ENCODE measurements at places on chromosomes 6 and 20.
A peak's percentile ranks its signal among the peaks of the same experiment; 100 is the strongest.

- DNase-seq = no peak
Measured at GRCh38 chr6:39055661-39056060, 7.1 kb downstream of the GLP1R start.

- DNase-seq = no peak
Measured at GRCh38 chr20:50049442-50050026, 63.4 kb downstream of the UBE2V1 start.

DNA sequence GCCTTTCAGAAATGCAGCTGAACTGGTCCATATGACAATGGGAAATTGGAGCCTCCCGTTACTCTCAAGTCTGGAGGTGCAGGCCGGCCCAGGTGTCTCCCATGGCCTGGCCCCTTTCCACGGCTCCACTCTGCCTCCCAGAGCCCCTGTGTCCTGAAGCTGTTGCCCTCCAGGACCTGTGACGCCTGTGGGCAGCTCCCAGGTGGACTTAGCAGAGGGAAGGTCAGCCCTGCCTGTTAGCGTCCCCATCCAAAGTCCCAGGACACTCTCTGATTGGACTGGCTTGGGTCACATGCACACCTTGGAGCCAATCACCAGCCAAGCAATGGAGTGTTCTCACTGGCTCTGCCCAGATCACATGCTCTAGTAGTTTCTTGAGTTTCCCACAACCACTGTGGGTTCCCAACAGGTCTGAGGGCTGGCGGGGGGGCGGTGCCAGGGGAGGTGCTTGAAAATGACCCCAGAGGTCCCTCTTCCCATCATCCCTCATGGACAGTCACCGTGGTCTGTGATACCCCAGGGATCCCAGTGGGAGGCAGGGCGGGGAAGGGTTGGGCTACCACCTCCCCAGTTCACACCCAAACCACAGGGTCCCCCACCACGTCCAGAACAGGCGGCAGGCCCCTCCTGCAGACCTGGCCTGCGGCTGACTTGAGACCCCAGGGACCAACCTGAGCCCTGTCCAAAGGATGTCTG is 135.6 kb downstream of the TAF4 start:
- DNase-seq = no peak

DNA sequence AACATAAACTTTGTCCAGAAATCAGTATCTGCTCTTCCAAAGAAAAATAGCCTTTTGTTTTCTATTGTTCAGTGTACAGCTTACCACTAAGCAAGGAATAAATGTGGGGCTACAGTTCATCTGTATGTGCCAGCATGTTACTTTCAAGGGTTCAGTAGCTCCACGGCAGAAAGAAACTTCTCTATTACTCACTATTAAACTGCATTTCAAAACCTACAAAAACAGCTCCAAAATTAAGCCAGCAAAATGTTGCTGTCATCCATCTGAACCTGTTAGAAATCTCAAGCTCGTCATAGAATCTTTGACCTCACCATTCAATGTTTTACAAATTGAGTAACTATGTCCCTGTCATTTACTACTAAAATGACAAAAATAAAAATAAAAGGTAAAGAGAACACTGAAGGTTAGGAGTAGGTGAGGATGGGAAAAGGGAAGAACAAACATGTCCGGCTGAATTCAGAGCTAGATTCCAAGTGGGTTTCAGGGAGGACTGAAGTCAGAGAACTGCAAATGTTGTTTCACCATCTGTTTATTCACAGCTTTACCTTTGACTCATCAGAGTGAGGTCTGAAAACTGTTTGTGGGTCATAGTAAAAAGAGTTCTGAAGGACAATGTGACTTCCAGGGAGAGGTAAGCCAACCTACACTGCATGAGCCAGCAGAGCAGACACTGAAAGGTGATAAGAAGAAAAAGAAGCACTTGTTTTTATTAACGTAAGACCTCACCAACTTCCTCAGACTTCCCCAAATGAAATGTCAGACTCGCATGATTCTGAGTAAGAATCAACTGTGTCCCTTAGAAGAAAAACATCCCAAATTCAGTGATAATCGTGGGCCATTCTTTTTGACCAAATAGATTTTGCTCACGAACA is 62.0 kb downstream of the ATXN1 start:
- peak; percentile 88 for DNase-seq

DNA sequence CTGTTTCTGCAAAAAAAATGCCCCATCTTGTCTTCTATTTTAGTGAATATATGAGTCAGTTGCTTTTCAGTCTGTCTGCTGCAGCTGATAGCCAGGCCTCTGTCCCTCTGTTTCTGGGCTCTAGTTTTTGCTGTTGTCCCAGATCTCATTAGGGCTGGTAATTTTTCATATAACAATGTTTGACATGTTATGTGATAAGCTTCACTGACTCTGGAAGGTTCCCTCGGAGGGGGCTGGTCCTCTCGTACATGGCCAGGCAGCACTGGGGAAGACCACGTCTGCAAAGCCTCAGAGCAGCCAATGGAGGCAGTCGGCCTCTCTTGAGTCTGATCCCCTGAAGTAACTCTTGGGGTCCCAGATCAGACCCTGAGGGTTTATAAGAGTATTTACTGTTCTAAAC is 223.8 kb downstream of the THBS2 start:
- no peak for DNase-seq

DNA sequence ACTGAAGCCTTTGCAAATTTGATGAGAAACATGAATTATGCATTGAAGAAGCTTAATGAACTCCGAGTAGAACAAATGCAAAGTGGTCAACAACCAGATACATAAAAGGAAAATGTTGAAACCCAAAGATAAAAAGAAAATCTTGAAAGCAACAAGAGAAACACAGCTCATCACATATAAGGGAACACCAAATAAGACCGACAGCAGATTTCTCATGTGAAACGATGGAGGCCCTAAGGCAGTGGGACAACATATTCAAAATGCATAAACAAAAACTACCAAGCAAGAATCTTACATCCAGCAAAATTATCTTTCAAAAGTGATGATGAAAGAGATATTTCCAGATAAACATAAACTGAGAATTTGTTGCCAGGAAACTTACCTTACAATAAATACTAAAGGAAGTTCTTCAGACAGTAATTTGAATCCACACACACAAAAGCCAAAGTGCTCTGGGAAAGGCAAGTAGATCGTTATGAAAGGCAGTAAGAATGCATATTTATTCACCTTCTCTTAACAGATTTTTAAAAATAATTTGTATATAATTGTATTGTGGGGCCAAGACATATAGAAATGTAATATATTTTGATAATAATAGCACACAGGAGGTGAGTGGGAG is 22.5 kb downstream of the SLC52A3 start:
- DNase-seq = no peak

- no peak for DNase-seq
Measured at GRCh38 chr6:85347812-85348211, 102.1 kb upstream of the NT5E start.

- DNase-seq = no peak
Measured at GRCh38 chr6:12976366-12976765, 259.8 kb downstream of the PHACTR1 start.

DNA sequence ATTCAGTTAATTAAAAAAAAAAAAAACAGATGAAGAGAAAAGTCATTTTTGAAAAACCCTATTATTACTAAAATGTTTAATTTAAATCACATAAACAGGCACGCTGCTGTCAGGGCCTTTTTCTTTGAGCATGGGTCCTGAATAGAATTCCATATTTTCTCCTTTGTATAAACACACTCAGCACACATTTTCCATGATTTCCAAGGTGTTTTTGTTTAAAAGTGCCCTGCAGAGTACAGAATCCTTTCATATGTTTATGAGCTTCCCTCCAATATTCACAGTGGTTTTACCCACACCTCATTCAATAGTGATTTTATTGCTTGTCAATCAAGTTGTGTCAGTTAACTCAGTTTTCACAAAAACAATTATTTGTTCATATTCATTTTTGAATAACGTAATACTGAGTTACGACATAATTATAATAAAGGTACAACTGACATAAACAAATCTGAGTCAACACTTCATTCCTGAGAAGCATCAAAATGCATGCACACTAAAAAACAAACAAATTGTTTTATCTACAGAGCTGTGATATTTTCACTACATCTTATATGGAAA is 15.2 kb downstream of the SLC35B3 start:
- DNase-seq = no peak

- DNase-seq = no peak
Measured at GRCh38 chr6:74741646-74742045, 464.2 kb downstream of the COL12A1 start.

GRCh38 chr6:514396-514978 is 122.9 kb downstream of the IRF4 start:
- DNase-seq = no peak

DNA sequence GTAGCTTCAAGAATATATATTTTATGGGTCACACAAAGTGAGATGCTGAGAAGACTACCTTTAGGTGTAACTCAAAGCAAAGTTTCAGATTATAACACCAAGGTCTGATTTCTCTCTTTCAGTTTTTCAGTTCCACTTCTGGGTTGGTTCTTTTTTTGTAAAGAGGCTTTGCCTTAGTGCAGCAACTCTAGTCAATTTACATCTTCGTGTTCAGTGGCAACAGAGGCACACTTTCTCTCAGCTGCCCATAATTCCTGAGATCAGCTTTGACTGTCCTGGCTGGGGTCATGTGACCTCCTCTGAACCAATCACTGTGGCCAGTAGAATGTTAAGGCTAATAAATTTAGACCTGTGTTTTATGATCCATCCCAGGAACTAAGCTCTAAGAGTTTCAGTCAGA is 120.2 kb downstream of the TINAG start:
- no peak for DNase-seq

DNA sequence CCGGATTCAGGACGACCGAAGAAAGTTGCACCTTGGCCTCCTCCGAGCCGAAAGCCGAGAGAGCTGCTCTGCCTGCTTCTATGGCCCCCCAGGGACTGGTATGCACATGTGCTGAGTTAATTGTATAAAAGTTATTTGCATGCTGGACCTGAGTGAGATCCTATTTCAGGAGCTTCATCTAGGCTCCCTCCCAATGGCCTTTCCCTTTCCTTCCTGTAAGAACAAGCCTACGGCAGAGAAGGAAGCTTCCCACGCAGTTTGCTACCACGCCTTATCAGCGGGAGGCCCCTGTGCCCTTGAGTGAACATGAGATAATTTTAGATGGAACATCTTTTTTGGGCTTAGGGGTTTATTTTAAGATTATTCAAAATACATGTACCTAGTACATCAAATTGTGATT is 65.9 kb downstream of the RIN2 start:
- DNase-seq = no peak

- DNase-seq = no peak
Measured at GRCh38 chr6:46039646-46040045, 24.0 kb upstream of the CLIC5 start.

- no peak for DNase-seq
Measured at GRCh38 chr20:53003420-53004154, 31.4 kb downstream of the TSHZ2 start.

- no peak for DNase-seq
Measured at GRCh38 chr6:11384531-11385309, 152.3 kb upstream of the NEDD9 start.

- DNase-seq = no peak
Measured at GRCh38 chr20:1267809-1268374, 1.8 kb downstream of the SNPH start.

- DNase-seq = no peak
Measured at GRCh38 chr6:113855500-113856374, 1.4 kb upstream of the MARCKS start.

- DNase-seq = no peak
Measured at GRCh38 chr20:51961964-51962761, 159.8 kb upstream of the SALL4 start.

DNA sequence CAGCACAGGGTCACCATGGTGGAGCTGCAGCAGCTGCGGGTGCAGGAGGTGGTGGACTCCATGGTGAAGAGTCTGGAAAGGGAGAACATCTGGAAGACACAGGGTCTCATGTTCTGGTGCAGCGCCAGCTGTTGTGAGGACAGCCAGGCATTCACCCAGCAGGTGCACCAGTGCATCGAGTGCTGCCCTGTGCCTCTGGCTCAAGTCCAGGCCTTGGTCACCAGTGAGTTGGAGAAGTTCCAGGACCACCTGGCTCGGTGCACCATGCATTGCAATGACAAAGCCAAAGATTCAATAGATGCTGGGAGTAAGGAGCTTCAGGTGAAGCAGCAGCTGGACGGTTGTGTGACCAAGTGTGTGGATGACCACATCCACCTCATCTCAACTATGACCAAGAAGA is 22.9 kb upstream of the RIPK1 start:
- no peak for DNase-seq

DNA sequence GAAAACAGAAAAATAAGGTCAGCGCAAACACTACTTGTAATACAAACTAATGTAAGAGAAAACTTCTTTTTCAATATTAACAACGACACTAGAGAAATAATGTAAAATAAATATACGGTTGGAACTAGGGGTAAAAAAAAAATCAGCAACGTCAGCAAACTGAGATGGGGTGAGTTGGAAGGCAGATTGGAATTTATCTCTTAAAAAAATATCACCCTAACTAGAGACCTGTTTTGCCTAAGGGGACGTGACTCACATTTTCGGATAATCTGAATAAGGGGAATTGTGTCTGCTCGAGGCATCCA is 705 bp upstream of the UTRN start:
- DNase-seq = no peak

GRCh38 chr20:58888103-58888502 is 35.6 kb downstream of the GNAS start:
- DNase-seq = no peak

DNA sequence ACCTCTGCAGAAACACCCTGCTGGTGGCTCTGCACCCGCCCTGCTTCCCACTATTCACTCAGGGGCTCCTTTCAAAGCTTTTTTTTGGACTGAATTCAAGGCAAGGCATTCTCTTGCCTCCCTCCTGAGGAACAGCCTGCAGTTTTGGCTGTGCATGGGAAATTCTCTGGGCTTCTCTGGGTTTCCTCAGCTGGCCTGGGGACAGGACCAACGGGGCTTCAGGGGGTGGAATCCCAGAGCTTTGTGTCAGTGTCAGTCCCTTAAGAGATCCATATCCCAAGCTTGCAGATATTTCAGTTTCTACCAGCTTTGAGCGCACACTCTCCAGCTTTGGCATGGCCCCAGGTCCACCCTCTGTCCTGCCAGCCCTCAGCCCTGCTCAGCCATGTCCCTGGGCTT is 2.0 kb downstream of the SCRT2 start:
- DNase-seq = no peak

- no peak for DNase-seq
Measured at GRCh38 chr20:6265204-6265904, 142.5 kb upstream of the FERMT1 start.
